ENCODE measurements at places on chromosomes 5 and 9. TPM values are rescaled to one million over a fixed set of nuclear protein-coding genes. Genes with fewer than 3 reads are reported as not detected.

GRAMD2B gene
- 11.9 TPM for polyA plus RNA-seq

SNX24 gene
- polyA plus RNA-seq, result 7.8 TPM

STC2 gene
- polyA plus RNA-seq, result not detected

- no peaks in the 10 kb centered on the region for H3K4me1 ChIP-seq
- peaks cover 11% of the 10 kb centered on the region for H3K27me3 ChIP-seq
- no peak overlapping the region for H3K27ac ChIP-seq
Measured at GRCh38 chr5:38528162-38528703, 28.2 kb downstream of the LIFR start.
